ENCODE measurements at places on chromosomes 16 and 17.

GRCh38 chr17:60601447-60602384, 1.7 kb downstream of the PPM1D start:
- DNase-seq = peak; percentile 8

DNA sequence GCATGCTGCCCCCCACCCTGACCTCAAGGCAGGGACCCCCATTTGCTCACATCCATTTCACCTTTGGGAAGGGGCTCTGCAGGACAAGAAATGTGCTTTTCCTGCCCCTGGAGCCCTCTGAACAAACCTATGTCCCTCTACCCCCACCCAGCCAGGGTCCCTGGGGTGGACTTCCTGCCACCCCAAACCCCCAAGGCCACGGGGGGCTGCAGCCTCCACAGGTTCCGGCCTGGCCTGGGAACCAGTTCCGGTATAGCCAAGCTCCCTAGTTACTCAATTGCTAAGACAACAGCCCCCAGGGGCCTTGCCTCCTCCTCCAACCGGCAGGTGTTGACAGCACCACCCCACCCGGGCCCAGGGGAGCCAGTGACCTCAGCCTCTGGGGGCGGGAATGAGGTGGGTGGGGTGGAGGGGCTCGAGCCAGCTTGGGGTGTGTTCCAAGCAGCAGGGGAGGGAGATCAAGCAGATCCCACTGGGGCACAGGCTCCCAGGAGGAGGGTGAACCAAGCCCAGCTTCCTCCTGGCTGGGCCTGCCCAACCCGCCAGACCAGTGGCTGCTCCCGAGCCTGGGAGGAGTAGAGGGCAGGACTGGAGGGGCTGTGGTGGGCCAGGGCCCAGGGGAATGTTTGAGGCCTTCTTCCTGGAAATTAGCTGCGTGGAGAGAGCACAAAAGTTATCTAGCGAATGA, 6.6 kb downstream of the PNMT start:
- no peak for DNase-seq

- no peak for DNase-seq
Observed at GRCh38 chr17:76405607-76405966, 21.2 kb downstream of the SPHK1 start.

DNA sequence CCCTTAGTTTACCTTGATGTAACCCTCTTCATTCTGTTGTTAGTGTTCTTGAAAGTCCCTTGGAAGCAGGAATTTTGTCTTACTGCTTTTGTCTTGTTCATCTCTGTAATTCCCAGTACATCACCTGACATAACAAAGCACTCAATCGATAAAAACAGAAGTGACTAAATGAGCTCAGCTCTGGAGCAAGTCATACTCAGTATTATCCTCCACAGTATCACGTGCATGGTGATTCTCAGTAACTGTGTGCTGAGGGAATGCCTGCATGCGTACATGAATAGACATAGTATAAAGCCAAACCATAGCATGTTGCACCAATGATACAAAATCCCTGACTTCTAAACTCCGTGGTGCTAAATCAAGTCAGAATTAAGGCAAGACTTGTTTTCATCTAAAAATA, 7.2 kb downstream of the KRT38 start:
- no peak for DNase-seq

DNA sequence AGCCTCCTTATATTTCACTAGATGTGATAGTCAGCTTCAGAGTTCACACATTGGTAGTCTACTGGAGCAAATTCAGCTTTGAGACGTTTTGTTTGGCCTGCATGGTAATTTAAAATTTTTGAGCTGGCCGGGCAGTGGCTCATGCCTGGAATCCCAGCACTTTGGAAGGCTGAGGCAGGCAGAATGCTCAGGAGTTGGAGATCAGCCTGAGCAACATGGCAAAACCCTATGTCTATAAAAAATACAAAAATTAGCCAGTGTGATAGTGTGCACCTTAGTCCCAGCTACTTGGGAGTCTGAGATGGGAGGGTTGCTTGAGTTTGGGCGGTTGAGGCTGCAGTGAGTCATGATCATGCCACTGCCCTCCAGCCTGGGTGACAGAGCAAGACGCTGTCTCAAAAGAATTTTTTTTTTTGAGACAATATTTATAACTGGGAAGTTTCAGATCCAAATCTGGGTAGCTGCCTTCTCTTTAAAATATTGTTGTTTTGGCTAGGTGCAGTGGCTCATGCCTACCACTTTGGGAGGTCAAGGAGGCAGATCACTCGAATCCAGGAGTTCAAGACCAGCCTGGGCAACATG, 4.8 kb upstream of the BLMH start:
- no peak for DNase-seq

- DNase-seq = no peak
Observed at GRCh38 chr17:77770331-77771105, 188.0 kb upstream of the TNRC6C start.

DNA sequence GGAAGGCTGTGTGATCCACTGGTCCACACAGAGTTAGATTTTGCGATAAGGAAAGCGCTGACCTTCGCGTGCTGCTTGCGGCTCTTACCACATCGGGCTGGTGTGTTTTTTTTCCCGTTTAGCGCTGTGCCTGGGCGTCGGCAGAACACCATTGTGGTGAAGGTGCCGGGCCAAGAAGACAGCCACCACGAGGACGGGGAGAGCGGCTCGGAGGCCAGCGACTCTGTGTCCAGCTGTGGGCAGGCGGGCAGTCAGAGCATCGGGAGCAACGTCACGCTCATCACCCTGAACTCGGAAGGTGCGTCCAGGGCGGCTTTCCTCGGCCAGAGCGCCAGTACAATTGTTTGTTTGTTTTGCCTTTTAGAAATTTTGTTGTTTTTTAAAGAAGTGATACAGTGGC, 54.7 kb downstream of the BANP start:
- no peak for DNase-seq

- DNase-seq = no peak
Observed at GRCh38 chr16:4110680-4111079, 5.6 kb downstream of the ADCY9 start.

Measured in stimulated activated CD4-positive, alpha-beta T cell treated with anti-CD3 and anti-CD28 coated beads, Interleukin-4, amount 100 ng/mL, for 1 hour (primary cell).